ENCODE measurements at places on chromosomes 16 and 17. TPM values are rescaled to one million over a fixed set of nuclear protein-coding genes. Genes with fewer than 3 reads are reported as not detected.

TVP23B gene
- 20.6 TPM for total RNA-seq

- no peak overlapping the region for H3K4me3 ChIP-seq
- H3K4me1 ChIP-seq: no peaks in the 10 kb centered on the region
- no peak overlapping the region for H3K27ac ChIP-seq
Observed at GRCh38 chr16:5422643-5423496, 325.3 kb upstream of the EEF2KMT start.

SEPTIN1 gene
- total RNA-seq: 1.3 TPM

DNA sequence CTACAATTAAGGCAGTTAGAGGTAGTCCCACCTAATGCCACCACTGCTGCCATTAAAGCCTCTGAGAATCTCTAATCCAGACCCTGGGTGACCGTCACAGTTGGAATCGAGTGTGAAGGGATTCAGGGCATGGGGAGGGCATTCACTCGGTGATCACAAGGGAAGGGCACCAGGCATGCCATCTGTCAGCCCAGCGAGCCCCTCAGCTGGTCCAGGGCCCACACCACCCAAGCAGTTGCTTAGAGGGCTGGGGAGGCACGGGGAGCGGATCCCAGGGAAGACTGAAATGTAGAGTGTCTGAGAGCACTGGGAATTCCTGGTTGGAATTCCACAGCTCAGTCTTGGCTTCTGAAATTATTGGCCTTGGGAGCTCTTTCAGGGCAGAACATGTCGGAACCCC is 294.6 kb downstream of the CPPED1 start:
- H3K36me3 ChIP-seq: no peaks in the 10 kb centered on the region
- DNase-seq: no peak
- no peaks in the 10 kb centered on the region for H3K27me3 ChIP-seq
- no peaks in the 10 kb centered on the region for H3K4me1 ChIP-seq
- no peak overlapping the region for H3K4me3 ChIP-seq

WDR81 gene
- total RNA-seq: 17.0 TPM

AGRP gene
- not detected for total RNA-seq

GRCh38 chr17:65008882-65009281 is 47.7 kb downstream of the GNA13 start:
- H3K27me3 ChIP-seq: no peaks in the 10 kb centered on the region
- no peak for DNase-seq
- no peak overlapping the region for H3K4me3 ChIP-seq

GRCh38 chr17:52181782-52182181 is 23.3 kb upstream of the CA10 start:
- DNase-seq: no peak
- H3K27ac ChIP-seq: no peak overlapping the region
- no peaks in the 10 kb centered on the region for H3K36me3 ChIP-seq
- no peak overlapping the region for H3K4me3 ChIP-seq
- no peaks in the 10 kb centered on the region for H3K4me1 ChIP-seq

DNA sequence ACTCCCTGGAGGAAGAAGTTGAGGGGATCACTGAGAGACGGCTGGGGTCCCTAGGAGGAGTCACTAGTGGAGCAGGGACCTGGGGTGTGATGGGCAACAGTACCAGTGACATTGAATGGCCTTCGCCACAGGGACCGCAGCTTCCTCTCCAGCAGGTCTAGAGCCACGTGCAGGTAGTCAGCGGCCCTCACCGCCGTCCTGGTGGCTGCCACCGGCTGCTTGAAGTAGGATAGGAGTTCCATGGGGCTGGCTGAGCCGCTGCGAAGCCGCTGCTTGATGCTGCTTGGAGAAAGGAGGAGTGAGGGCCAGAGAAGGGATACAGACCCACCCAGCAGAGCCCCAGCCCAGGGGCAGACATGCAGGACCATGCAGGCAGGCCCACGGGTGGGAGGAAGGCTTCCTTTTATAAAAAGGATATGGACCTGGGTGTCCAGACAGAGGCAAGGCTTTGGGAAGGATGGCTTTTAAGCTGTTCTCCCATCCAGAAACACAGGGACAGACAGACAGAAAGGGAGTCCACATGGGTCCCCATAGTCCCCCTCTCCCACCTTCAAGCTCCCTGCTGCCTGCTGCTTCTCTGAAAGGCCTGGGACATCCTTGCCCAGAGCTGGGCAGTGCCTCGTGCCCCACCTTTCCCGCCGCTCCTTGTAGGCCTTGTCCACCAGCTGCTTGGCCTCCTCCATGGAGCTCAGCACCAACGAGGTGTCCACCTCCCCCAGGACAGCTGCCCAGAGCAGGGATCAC is 827 bp downstream of the MPO start:
- peak overlapping the region; percentile 36 for H3K4me3 ChIP-seq
- no peak overlapping the region for H3K27ac ChIP-seq
- H3K27me3 ChIP-seq: no peaks in the 10 kb centered on the region
- H3K4me1 ChIP-seq: no peaks in the 10 kb centered on the region
- no peak for DNase-seq
- H3K36me3 ChIP-seq: no peaks in the 10 kb centered on the region

GNGT2 gene
- 0.61 TPM for total RNA-seq

DNA sequence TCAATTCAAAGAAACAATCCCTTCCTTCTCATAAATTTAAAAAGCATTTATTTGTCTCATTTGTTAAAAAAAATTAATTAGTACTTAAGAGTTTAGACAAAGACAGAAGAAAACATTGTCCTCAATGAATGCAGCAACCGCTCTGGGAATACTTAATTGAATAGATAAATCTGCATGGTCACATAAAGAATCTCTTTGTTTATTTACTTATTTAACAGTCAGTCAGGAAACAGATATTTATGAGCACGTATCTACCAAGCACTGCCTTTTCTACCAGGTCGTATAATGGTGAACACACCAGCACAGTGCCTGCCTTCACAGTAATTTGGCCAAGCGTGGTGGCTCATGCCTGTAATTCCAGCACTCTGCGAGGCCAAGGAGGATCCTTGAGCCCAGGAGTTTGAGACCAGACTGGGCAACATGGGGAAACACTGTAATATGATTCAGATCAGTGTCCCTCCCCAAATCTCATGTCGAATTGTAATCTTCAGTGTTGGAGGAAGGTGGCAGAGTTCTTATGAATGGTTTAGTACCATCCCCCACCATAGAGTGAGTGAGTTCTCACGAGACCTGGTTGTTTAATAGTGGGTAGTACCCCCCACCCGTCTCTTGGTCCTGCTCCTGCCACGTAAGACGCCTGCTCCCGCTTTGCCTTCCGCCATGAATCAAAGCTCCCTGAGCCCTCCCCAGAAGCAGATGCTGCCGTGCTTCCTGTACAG is 8.1 kb downstream of the WIPI1 start:
- H3K4me1 ChIP-seq: no peaks in the 10 kb centered on the region
- peaks cover 4% of the 10 kb centered on the region for H3K36me3 ChIP-seq
- no peak overlapping the region for H3K27ac ChIP-seq
- H3K27me3 ChIP-seq: no peaks in the 10 kb centered on the region
- H3K4me3 ChIP-seq: no peak overlapping the region

DNA sequence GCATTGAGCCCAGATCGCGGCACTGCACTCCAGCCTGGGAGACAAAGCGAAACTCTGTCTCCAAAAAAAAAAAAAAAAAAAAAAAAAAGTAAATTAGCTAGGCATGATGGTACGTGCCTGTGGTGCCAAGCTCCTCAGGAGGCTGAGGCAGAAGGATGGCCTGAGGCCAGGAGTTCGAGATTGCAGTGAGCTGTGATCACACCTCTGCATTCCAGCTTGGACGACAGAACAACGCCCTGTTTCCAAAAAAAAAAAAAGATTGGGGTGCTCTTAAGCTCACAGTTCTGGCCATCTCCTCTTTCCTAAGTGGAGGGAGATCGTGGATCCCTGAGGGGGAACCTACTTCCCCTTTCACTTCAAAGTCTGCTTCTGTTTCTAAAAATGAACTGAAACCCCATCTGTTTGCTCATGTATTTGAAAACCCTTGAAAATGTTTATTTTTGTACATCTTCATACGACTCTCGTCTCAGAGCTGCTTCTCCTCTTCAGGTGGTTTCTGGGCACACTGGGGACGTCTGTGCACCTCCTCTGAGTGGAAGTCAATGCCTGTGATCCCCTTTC is 138.8 kb downstream of the PRKCA start:
- H3K36me3 ChIP-seq: no peaks in the 10 kb centered on the region
- H3K27me3 ChIP-seq: no peaks in the 10 kb centered on the region
- no peak for DNase-seq
- H3K27ac ChIP-seq: no peak overlapping the region
- no peak overlapping the region for H3K4me3 ChIP-seq

DNA sequence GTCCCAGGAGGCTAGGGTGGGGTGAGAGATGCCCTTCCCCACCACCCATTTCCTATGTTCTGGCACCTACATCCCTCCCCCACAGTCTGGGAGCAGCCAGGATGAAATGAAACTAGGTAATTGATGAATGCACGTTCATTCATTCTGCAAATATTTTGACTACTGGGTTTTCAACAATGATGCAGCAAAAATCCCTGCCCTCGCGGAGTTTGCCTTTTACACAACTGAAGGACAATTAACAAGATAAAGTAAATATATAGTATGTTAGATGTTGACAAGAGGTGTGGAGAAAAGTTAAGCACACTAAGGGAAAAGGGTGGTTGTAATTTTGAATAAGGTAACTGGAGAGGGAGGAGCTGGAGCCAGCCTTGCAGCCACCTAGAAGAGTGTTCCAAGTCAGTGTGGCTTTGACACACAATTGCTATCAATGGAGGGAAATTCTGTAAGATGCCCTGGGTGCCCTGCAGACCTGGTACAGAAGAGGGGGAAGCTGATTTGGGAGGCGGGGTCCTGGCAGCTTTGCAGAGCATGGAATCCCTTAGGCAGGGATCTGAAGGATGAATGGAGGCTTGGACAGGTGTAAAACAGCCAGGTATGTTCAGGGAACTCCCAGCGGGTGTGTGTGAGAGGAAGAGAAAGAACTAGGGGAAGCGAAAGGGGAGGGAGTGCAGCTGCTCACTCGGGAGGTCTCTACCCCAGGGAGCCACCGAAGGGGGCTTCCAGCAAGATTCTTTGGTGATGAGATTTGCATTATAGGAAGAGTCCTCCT is 2.5 kb downstream of the TMEM92 start:
- H3K27ac ChIP-seq: no peak overlapping the region

- no peaks in the 10 kb centered on the region for H3K27me3 ChIP-seq
- H3K36me3 ChIP-seq: peaks cover 18% of the 10 kb centered on the region
- DNase-seq: peak; percentile 58
- H3K4me1 ChIP-seq: peaks cover 29% of the 10 kb centered on the region
Observed at GRCh38 chr17:38879878-38880665, 10.2 kb downstream of the LASP1 start.

DNA sequence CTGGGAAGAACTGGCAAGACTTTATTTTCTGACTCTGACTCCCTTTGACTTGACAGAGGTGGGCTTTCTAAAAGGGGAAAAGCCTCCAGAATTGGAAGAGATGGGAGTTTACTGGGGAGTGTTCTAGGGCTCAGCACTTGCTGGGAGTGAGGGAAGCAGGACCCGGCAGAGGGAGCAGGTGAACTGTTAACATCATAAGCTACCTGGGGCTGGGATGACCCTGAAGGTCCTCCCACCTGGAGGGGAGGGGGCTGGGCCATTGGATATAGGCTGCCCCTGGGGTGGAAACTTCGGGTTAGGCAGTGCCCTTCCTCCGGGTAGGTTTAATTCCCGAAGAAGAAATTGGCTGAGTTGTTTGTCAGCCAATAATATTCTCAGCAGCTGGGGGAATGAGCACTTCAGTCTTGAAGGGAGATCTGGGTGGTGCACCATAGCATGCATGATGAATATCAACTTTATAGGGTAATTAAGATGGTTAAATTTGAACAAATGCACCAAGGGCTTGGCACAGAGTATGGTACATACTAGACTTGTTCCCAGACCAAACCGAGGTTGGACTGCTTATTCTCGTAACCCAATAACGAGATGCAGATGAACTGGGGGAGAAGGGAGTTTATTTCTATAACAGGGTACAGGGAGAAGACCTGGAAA is 337.0 kb downstream of the HAPSTR1 start:
- no peaks in the 10 kb centered on the region for H3K36me3 ChIP-seq
- no peak overlapping the region for H3K4me3 ChIP-seq
- DNase-seq: no peak
- H3K4me1 ChIP-seq: no peaks in the 10 kb centered on the region

FGF11 gene
- 0.38 TPM for total RNA-seq

DNA sequence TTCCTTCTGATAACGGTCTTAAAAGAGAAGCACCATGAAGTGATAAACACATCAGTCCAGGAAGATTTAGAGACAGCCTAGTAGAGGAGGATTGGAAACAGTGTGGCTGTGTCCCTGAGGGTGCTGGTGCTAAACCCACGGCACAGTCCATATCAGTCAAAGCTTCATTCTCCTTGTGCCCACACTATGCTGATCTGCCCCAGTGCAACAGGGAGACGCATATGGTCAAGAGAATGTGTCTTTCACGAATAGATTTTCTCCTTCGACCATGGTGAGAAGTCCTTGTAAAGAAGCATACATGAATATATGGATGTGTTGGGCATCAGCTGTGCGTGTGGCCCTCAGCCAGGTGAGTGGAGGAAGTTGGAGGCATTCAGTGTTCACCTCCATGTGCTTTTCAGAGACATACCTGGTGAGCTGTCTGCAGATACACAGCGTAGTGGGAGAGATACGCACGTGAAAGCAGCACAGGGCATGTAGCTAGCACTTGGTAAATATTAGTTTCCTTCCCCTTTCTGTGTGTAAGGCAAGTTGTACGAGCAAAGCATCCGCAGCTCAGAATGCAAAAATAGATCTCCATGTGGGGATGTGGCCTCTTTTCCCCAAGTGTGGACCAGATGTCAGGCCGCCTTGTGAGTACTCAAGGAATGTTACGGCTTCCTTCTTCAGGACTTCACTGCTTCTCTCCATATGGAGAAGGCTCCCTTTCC is 29.4 kb downstream of the HLF start:
- H3K4me3 ChIP-seq: no peak overlapping the region
- H3K27me3 ChIP-seq: no peaks in the 10 kb centered on the region
- no peak for DNase-seq
- no peaks in the 10 kb centered on the region for H3K4me1 ChIP-seq

TMEM220 gene
- total RNA-seq: 3.0 TPM

DNA sequence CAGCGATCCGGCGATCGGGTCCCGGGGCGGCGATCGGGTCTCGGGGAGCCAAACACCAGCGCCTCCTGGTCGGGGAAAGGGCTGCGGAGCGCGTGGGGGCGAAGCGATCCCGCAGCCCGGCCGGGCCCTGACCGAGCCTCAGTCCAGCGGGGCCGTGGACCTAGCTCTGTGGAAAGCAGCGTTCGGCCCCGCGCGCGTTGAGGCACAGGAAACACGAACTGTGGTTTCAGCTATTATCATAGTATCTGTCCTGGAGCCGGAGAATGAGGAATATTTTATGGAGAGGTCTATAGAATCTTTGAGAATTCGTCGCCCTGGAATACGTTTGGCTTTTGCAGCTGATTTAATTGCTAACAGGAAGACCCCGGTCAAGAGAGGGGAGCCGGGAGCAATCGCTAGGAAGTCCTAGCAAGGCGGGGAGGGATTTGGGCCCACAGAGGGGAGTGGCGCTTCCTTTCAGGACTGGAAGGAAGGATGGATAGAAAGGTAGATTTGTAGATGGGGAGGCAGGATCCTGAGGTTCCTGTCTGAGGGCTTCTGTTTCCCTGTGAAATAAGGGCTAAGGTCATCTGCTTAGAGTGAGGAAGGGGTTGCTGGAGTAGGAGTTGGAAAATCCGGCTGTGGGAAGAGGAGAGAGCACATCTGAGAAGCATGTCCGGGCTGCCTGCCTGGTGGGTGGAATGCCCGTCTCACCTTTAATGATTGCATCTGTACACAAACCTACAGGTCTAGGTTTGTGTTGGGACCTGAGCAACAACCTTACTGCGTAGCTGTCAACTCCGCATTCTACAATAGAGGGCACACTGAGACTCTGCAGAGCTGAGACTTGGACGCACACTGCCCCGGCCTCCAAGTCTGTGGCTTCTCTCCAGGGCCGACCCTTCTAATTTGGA is 770 bp downstream of the CCNF start:
- H3K4me1 ChIP-seq: peaks cover 6% of the 10 kb centered on the region
- H3K27me3 ChIP-seq: no peaks in the 10 kb centered on the region
- H3K4me3 ChIP-seq: peak overlapping the region; percentile 93
- DNase-seq: no peak

Data from pancreas (tissue), 10 donors.